ENCODE measurements at places on chromosomes 4 and X. TPM values are rescaled to one million over a fixed set of nuclear protein-coding genes. Genes with fewer than 3 reads are reported as not detected.

Gene BRCC3
- 21.9 TPM for total RNA-seq

DNA sequence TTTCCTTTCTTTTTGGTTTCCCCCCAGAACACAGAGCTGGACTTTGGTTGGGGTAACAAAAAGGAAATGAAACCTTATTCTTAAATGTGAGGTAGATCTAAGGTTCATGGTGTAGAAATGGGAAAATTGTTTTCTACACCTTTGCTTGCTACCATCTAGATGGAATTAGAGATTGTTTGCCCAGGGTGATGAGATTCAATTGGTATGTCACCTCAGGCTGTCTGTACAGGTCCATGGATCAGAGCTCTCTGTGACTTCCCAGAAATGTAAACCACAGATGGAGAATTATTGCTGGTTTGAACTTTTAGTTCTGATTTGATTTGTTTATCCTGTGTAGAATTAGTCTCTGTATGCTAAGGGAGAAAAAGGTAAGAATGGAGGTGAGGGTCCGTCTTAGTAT, 146.7 kb downstream of the PCDH7 start:
- DNase-seq: no peak

DNA sequence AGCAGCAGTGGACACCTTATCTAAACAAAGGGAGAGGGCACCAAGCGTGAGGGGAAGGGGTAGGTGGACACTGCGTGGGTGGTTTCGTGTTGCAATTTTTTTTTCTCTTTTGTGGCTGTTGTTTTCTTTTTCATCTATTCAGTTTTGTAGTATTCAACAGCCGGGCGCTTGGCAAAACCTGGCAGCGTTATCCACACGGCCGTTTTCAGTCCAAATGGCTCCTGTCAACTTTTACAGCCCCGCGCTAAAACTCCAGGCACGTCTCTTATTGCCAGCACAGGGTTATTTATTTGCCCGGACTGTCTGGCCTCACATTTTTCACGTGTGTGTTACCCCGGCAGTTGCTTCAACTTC, 192.2 kb downstream of the BCOR start:
- DNase-seq: no peak

Gene EDA2R
- total RNA-seq: 6.3 TPM

Gene SPANXA2
- not detected for total RNA-seq

GRCh38 chrX:19887911-19888879, 795 bp upstream of the SH3KBP1 start:
- DNase-seq: no peak

Gene ZNF518B
- 41.3 TPM for total RNA-seq

GRCh38 chrX:151711787-151712186, 4.0 kb upstream of the FATE1 start:
- DNase-seq: no peak

Gene MAP7D3
- 4.6 TPM for total RNA-seq

DNA sequence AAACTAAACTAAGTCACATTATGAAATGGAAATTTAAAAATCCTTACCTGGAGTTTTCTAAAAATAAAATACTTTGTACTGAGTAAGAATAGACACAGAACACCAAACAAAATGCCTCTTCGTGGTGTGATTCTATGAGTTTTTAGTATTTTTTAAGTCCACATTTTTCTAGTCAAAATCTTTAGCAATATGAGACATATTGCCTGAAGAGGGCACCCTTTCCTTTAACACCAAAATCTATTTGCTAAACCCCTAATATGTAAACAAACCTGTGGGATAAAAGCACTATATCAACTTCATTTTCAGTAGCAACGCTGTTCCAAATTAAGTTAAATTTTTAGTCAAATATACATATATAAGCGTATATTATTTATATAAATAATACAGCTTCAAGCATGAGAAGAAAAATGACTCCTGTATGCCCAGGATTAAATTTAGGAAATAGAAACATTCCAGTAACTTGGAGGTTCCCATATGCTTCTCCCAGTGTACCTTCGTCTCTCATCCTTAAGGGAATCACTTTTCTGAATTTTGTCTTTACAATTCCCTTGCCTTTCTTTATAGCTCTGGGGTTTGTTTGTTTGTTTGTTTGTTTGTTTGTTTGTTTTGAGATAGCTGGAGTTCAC, 23.0 kb upstream of the PGM2 start:
- DNase-seq: no peak

Gene FAT1
- 34.3 TPM for total RNA-seq

Gene LIMCH1
- total RNA-seq: 22.5 TPM

DNA sequence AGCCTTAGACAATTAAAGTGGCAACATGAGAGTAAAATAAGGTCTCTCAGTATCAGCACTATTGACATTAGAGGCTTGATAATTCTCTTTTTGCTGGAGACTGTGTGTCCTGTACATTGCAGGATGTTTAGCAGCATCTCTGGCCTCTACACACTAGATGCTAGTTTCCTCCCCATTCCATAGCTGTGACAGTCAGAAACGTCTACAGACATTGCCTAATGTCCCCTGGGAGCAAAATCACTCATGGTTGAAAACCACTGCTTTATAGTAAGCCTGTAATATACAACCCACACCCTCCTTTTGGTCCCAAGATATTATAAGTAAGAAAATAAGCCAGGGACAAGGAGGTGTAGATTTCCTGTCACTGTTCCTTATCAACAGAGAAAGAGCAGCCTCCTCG, 166.0 kb downstream of the FRMPD4 start:
- no peak for DNase-seq

GRCh38 chr4:19596342-19596741, 655.4 kb upstream of the SLIT2 start:
- DNase-seq: no peak

DNA sequence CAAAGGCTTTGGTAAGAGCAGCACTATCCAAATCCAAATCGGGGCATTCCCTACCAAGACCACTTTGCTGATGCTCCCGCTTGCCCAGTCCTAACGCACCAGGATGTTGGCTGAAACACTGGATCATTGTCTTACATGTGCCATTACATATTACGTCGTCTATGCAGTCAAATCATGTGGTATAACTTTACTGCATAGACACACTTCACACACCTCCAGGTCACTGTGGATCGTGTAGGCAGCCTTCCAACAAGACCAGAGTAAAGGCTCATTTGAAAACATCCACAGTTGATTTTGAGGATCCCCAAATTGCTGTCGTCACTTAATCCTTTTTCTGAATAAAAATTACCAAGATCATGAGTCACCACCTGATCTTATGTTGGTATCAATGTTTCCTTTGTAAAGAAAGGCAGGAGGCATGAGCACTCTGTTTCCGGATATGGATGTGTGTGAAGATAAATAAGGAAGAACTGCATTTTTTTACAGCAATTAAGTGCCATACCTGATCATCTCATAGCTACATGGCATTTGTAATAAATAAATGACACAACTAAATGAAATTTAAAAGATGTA, 18.5 kb downstream of the TENM3 start:
- DNase-seq: no peak

DNA sequence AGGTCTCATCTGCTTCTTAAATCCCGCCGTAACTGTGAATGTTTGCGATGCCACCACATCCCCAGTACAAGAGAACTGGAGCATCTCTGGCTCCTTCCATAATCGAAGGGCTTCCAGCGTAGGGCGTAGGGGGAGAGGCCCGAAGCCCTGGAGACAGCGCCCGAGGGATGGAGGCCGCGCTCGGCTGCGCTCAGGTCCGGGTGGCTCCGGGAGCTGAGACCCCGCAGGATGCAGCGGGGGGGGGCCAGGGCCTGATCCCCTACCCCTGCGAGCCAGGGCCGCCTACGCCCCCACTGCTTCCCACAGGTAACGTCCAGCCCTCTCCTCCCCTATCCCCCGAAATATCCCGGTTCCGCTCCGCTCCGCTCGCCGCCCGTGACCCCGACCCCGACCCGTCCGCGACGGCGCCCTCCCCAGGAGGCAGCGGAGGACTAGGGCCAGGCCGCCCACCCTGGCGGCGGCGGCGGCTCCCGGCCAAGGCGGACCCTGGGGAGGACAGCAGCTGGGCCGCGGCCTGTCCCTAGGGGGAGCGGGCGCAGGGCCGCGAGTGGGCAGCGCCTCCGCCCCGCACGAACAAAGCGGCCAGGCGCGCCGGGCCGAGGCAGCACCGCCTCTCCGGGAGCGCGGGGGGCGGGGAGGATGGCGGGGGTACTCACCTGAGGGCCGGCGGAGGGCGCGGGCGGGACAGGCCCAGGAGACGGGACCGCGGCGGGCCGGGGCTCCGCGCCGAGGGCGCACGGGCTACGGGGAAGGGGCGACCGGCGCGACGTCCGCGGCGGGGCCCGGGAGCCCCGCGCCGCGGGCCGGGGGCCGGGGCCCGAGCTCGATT, 723 bp downstream of the WDFY3 start:
- peak; percentile 80 for DNase-seq

Gene GPM6B
- 516 TPM for total RNA-seq

Gene MAPK10
- 92.6 TPM for total RNA-seq

Gene COL25A1
- 1.1 TPM for total RNA-seq

Gene NUDT10
- total RNA-seq: 19.3 TPM

Gene KIF4A
- 4.6 TPM for total RNA-seq

DNA sequence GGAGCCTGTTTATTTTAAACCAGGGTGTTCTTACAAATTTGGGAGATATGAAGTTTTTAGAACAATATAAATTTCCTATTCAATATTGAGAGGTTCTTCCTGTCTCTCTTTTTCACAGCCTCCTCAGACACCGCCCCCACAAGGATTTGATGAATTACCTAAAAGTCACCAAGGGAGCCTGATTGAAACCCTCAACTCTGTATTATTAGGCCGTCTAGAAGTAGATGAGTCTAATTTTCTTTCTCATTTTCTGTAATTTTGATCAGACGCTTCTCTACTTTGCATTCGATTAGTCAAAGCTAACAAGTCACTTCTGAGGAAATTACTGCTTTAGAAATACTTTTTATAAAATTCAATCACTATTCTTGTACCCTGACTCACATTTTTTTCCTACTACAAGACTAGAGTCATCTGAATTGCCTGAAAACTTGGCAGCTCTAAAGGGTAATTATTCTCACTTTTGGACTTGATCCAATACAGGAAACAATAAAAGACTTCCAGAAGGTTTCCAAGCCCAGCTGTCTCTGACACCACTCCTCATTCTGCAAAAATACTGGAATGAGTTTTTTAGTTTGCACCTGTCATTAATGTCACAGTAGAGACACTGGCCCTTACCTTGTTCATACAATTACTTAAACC, 111.2 kb downstream of the ELOVL6 start:
- DNase-seq: no peak
